NCI-H2107 (cell line): ENCODE measurements at places on chromosomes 5 and 9.

GRCh38 chr5:150644514-150644913 is 4.1 kb downstream of the SYNPO start:
- no peak for DNase-seq

DNA sequence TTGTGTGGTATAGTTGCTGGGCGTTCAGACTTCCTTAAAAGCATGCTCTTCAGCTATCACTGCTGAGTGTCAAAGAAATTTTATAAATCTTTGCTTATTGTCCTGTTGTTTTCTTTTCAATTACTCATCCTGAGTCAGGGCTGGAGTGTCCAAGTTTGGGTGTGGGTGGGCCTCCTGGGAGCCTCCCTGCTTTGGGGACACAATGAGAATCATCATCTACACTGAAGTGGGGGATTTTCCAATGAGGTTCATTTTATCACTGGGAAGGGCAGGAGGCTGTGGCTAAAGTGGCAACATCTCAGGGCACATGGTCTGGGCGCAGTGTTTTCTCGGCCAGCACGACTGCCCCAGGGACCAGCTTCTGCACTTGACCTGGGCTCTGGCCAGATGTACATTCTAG is 19.5 kb downstream of the GFPT2 start:
- DNase-seq = no peak

DNA sequence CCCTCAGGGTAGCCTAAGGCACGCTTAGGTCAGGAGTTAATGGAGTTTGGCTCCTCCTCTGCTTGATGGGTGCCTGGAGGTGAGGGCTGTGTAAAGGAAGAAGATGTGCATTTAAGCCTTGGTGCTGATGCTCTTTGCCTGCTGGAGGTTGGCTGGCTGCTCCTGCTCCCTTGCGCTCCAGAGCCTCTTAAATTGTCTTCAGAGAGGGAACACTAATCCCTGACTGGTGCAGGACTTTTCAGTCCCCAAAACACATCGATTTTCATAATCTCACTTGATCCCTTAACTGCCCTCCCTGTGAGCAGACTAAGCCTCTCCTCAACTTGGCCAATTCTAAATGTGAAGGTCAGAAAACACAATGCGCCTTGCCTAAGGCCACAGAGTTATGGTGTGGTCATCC is 16.2 kb upstream of the TCOF1 start:
- DNase-seq = no peak

DNA sequence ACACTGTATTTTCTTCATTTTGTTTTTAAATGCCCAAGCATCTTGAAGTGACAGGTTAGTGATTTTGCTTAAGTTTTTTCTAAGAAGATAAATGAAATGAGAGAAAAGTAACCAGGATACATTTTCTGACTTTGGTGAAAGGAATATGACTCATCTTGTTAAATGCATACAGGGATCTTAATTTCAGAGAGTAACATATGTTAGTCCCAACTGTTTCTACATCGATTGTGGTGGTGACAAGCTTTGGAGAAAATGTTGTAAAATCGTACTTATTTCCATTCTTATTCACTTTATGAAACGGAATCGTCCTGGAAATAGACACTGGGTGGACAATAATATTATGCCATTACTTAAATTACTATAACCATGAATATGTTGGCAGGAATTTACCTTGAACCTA is 107.5 kb downstream of the KCNN2 start:
- DNase-seq = no peak
